ENCODE measurements at places on chromosomes 6 and 20.

DNA sequence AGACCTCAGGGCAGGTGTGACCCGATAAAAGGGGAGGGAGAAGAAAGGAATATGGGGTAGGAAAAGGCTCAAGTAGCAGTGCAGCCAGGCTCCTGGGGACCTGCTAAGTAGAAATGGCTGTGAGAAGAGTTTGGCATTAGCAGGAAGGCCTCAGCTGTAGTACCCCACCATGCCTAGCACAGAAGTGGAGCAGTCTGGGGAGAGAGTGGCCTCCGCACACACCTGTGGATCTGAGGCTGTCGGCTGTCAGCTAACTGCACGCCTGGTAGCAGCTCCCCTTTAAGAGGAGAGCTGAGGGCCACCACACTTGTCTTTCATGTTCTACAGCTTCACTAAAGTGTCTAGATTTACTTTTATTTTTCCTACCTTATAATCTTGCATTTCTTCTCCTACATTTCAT lies 24.6 kb downstream of the PDE7B start:
- DNase-seq = no peak

- DNase-seq = no peak
Measured at GRCh38 chr6:40721271-40721952, 134.2 kb upstream of the LRFN2 start.

- DNase-seq = no peak
Measured at GRCh38 chr6:40931931-40932330, 107.1 kb downstream of the UNC5CL start.

GRCh38 chr20:36812594-36813463 lies 39.3 kb upstream of the DSN1 start:
- no peak for DNase-seq

DNA sequence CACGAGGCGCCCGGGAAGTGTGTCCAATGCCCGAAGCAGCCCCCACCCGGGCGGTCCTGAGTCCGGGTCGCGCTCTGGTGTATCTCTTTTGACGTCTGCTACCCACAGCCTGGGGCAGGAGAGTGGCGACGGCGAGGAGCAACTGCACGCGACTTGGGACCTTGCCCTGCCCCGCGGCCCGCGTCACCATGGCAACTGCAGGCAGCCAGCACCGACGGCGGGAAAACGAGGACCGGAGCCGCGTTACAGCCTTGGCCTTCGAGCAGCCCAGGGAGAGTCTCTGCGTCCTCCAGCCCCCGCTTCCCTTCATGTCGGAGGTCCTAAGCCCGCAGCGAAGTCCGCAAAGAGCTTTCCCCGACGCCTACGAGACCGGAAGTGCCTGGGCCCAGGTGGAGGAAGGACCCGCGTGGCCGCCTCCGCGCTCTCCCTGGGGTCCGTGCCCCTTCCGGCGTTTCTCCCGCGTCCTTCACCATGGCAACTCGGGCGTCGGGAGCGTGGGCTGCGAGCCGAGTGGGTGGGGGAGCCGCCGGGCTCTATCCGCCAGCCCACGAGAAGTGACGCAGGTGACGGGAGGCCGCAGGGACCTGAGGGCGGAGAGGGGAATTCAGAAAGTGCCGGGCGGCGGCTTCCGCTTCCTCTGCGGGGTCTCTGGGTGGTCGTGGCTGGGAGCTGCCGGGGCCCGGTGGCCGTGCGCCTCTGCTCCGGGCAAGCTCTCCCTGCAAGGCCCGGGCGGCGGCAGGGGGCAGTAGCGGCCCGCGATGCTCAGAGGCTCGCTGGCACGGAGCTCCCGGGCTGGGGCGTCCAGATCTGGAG lies 88.6 kb upstream of the TGM3 start:
- peak; percentile 75 for DNase-seq

DNA sequence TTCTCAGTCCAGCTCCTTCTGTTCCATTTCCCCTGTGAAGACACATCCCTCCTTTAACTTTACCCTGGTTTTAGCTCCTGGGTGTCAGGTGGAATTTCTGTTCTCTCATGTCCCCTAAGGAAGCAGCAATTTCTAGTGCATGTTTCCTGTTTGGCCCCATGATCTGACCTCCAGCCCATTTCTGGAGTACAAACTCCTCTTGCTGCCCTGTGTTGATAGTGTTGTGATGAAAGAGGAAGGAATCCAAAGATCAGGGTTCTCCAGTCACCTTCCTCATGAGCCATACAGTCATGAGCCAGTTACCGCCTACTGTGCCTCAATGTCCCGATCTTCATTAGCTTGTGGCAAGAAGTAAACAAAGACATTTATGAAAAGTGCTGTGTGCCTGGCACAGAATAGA lies 97.4 kb downstream of the PHACTR1 start:
- DNase-seq = no peak

- no peak for DNase-seq
Measured at GRCh38 chr6:37565267-37566110, 65.8 kb upstream of the CCDC167 start.

DNA sequence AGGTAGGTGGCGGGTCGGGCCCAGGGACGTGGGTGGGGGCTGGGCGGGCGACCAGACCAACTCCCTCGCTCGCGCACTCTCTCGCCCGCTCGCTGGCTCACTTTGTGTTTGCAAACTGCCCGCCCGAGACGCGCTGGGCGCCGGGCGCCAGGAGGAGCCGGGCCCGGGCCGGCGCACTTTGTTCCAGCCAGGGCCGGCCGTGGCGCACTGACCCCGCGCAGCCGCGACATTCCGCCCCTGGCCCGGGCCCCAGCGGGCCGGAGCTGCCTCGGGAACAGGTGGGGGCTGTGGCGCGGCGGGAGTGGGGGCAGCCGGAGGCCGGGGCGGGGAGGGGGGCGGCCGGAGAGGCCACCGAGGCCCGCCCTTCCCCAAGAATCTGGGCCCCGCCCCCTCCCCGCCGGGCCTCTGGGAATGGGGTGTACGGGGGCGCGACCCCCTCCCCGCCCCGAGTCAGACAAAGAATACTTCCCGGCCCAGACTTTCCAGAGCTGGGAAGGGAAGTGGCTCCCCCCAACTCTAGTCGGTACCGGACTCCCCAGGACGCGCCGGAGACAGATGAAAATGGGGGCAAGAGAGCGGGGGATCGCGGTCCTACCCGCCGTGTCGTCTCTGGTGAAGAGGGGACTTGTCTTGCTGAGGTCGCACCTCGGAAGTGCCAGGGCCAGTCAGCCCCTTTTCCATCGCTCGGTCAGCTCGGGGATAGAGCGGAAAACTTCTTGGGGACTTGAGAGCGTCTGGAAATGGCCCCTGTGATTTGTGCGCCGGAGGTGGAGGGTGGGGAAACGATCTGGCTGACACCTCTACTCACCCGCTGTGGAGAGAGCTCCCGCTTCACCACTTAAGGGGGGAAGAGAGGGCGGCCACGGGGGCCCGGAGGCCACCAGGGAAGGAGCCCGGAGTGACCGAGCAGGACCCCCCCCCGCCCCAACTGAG lies 951 bp downstream of the FOXP4 start:
- no peak for DNase-seq

DNA sequence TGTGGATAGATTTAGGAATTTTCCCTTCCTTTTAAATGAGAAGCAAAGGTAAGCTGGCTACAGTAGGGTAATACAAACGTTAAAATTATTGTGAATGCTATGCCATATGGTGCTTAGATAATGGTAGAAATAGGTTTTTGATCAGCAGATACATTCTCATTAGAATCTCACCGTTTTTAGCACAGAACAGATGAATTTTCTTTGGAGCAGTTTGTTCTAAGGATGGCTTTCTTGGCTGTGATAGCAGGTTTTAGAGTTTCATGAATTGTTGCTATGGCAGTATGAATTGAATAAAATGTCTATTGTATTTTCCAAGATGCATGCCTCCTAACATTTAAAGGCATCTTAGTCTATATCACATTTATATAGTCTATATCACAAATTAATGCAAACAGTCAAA lies 1394.5 kb downstream of the EPHA7 start:
- DNase-seq = no peak

DNA sequence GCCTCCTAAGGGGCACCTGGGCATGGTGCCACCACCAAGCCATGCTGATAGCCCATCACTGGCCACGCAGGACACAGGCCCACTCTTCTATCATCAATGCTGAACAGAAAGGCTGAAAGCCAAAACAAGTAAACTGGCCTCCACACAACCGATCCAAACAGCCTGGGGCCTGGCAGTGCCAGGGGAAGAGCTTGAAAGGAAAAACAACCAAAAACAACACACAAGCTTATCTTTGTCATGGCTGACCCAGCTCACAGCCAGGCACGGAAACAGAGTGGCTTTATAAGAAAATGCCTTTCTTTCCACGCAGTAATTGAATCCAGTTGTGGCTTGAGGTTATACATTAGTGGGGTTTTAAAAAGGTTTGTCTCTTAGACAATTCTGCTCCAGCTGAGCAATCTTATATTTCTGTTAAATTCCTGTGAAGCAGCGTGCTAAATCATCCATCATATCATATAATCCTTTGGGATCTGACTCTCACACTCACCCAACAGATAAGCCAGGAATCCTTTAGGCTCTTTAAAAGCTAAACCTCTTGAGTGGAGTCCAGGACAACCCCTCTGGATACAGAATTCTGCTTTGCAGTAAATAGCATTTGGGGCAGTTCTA lies 65.4 kb upstream of the SLC22A16 start:
- no peak for DNase-seq

DNA sequence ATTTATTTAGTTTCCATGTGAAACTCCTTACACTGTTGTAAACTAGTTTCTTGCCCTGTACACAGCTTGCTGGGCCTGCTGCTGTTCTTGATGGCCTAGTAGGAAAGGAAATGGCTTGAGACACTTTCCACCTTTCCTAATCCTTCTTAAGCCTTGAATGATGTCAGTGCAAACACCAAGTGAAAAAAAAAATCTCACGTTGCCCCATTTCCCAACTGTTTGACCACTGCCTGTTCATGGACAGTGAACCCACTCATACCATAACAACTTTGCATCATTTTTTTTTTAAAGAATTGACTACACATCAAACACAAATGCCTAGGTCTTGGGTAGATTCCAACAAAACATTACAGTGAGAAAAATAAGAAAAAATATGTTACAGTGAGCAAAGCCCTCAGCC lies 653.6 kb upstream of the FLRT3 start:
- DNase-seq = no peak

- no peak for DNase-seq
Measured at GRCh38 chr20:25145131-25145530, 50.4 kb upstream of the ENTPD6 start.

DNA sequence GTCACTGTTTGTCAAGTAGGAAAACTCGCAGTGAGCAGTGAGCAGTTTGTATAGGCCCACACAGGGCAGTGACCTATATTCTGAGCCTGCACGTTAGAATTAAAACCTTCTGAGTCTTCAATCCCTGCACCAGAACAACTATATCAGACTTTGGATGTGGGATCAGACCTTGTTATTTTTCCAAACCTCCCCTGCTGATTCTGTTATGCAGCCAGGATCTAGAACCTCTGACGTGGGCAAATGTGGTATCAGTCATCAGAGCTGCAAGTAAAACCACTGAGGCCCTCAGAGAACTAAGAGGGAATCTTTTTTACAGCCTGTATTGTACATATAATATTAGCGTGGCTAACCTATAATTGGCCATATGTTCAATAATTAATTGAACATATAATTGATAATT lies 32.0 kb upstream of the AKAP7 start:
- DNase-seq = no peak

- DNase-seq = peak; percentile 18
Measured at GRCh38 chr6:45930420-45931040, 85.1 kb downstream of the CLIC5 start.
